ENCODE measurements at places on chromosomes 16 and 17.

GRCh38 chr17:13952009-13952750, 117.1 kb upstream of the COX10 start:
- no peak for DNase-seq

- no peak for DNase-seq
Measured at GRCh38 chr16:7167626-7168025, 165.0 kb upstream of the RBFOX1 start.

GRCh38 chr16:68447653-68448359, 502 bp downstream of the SMPD3 start:
- DNase-seq, result no peak

GRCh38 chr16:50972876-50973275, 178.2 kb downstream of the SALL1 start:
- DNase-seq, result no peak

DNA sequence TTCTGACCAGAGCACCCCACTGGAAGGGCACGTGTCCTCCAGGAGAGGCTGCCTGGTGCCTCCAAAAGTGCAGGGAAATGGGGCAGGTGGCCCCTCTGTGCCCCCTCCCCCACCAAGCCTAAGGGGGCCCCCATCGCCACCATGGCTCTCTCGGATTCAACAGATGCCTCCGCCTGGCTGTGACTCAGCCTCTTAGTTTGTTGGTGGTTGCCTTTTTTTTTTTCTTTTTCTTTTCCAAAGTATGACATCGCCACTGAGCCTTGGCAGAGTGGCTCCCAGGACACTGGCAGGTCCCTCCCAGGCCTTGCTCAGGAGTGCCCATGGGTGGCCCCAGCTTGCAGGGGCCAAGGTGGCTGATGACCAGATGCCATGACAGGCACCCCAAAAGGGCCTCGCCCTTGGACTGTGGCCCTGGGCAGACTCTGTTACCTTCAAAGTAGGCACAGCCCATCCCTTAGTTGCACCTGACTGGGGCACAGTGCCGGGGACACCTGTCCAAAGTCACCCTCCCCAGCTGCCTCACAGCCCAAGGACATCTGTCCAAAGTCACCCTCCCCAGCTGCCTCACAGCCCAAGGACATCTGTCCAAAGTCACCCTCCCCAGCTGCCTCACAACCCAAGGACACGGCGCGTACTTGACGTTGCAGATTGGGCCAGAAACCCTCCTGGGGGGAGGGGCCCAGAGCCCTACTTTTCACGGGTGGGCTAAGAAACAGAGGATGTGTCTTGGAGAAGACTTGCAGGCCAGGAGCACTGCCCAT, 29.6 kb downstream of the NPTX1 start:
- no peak for DNase-seq

DNA sequence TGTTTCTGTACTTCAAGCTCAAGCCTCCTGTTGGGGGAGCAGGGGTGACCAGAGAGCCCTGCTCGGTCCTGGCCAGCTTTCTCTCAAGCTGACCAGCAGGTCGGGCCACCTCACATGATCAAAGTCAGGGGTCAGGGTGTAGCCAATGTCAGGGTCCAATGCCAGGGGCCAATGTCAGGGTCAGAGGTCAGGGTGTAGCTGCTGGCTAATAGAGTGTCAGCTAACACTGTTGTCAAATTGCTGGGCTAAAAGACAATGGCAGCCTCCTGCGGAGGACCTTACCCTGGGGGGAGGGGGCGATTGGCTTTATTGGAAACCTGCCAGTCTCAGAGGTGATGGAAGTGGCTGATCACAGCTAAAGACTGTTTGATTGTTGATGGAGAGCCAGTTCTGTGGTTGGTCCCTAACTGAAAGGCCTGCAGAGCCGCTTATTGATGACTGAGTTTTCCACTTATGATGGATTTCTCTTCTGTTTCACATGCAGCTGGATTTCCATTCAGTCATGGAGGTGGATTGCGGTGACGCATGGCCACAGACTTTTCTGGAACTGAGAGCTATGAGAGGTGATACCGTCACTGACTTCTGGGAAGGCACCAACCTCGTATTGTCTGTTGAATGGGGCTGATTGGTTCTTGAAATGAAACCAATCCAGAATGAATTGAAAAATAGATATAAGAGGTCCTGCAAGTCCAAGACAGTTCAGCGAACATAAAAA, 97.4 kb upstream of the ZFHX3 start:
- DNase-seq, result no peak

DNA sequence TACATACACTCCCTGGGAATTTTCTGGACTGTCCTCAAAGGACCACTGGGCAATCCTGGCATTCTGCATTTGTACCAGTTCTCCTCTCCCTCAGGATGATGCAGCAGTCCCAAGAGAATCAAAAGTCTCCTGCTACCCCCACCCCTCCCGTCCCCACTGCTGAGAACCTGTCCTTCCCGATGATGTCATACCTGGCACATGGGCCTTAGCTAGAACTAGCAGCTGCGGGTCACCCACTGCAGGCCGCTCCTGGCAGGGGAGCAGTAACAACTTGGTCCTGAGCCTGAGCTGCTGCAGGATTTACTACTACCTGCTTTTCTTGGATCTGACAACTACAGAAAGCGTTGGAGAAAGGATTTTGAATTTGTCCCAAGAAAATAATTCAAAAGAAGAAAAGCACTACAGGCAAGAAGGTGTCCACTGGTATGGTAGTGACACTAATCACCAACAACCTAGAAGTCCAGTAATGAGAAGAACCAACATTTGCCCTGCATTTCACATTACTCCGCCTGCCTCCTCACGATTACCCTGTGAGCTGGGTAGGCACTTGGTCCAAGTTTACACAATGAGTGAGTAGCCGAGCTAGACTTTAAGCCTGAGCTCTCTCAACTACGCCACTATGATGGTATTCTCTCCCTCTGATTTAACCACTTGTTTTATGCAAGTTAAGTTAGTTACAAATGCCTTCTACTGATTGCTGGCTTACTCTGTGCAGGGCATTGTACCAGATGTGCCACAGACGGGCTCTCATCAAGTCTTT, 55.3 kb upstream of the ETV4 start:
- DNase-seq, result no peak

DNA sequence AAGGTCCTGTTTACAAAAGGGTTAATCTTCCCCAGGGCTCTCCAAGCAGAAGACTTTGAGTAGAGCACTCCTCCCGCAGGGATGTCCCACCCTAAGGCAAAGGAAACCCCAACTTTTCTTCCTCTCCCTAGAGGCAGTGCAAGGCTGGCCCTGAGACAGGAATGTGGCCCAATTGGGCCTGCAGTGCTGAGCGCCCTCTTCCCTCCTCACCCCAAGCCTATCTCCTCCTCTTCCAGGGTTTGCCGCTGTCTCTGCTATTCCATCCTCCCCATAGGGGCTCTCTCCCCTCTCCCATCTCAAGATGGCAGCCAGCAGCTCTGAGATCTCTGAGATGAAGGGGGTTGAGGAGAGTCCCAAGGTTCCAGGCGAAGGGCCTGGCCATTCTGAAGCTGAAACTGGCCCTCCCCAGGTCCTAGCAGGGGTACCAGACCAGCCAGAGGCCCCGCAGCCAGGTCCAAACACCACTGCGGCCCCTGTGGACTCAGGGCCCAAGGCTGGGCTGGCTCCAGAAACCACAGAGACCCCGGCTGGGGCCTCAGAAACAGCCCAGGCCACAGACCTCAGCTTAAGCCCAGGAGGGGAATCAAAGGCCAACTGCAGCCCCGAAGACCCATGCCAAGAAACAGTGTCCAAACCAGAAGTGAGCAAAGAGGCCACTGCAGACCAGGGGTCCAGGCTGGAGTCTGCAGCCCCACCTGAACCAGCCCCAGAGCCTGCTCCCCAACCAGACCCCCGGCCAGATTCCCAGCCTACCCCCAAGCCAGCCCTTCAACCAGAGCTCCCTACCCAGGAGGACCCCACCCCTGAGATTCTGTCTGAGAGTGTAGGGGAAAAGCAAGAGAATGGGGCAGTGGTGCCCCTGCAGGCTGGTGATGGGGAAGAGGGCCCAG, 1.0 kb downstream of the PRRT2 start:
- no peak for DNase-seq

- peak; percentile 68 for DNase-seq
Measured at GRCh38 chr17:76265624-76266243, 586 bp downstream of the UBALD2 start.

GRCh38 chr16:11627822-11628457, 40.3 kb upstream of the SNN start:
- no peak for DNase-seq

- no peak for DNase-seq
Measured at GRCh38 chr17:65514541-65514940, 46.9 kb downstream of the AXIN2 start.

- peak; percentile 89 for DNase-seq
Measured at GRCh38 chr17:65556014-65556909, 5.2 kb downstream of the AXIN2 start.

DNA sequence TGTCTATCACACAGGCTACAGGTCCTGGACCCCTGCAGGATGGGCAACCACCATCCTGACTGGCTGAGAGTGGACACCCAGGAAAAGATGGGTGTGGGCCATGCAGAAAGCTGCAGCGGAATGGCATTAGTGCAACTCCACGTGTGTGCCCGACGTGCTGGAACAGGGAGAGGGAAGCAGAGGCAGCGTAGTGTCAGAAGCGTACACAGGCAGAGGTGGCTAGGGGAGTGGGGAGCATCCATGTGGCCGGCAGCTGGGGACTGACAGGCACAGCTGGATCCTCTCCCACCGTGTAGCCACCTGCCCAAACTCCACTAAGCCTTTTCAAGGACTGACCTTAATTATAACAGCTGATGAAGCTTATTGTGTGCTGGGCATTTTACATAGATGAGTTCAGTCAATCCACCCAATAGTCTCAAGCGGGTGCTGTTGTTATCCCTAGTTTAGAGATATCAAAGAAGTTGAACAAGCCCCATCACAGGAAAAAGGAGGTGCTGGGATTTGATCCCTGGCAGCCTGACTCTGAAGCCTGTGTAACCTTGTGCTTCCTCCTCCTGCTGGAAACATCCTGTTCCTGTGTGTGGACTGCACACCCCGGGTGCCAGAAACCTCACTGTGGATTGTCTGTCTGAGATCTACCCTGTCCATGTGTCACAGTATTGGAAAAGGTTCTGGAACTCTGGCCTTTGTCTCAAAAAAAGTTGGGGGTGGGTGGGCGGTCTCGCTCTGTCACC, 114.0 kb downstream of the PRKCA start:
- DNase-seq, result no peak

DNA sequence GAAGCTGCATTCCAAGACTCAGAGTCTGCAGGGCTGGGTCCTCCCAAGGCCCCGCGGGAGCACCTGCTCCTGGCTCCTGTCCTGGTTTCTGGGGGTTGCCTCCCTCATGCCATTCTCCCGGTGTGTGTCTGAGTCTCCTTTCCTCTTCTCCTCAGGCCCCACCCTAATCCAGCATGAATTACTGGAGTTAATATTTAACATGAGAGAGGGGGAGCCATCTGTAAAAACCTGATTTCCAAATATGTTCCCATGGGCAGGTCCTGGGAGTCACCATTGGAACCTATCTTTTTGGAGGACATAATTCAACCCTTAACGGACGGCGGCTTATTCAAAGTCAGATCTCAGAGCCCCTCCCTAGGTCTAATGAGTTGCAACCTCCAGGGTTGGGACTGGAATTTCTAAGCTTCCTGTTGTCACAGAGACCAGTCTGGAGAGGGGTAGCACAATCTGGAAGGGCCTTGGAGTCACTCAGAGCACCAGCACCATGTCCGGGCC, 5.4 kb downstream of the C17orf99 start:
- DNase-seq, result no peak

DNA sequence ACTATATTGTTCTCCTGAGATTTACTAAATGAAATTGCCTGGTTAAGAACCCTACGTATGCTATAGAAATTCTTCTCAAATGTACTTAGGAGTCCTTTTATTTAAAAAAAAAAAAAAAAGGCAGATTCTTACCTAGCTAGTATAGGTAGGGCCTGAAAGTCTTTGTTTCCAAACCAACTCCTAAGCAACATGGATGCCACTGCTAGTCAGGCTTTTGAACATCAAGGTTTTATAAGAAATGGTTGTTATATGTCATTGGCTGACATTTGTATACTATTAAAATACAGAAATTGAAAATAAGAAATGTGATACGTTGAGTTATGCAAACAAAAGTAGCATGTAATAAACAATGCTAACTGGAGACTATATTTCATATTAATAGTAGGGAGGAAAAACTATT, 1.2 kb downstream of the EVI2A start:
- no peak for DNase-seq

DNA sequence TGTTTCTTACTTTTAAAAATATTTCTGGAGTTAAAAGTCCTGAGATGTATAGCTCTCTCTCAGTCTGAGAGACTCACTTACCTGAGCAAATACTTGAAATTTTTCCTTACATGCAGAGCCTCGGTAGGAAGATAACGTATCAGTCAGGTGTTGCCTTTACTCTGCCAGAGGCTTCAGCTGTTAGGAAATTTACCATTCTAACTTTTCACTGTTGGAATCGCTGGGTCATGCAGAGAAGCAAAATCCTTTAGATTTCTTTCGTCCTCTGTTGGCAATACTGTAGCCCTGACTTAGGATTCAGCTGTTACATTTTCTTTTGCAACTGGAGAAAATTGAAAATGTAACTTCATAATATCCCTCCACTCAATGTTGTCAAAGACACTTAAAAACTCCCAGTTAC, 20.0 kb upstream of the KCNJ16 start:
- no peak for DNase-seq

GRCh38 chr16:4309102-4309832, 6.6 kb upstream of the GLIS2 start:
- DNase-seq, result no peak

GRCh38 chr16:11543661-11544393, 42.9 kb downstream of the LITAF start:
- DNase-seq, result no peak

- no peak for DNase-seq
Measured at GRCh38 chr16:74511961-74512360, 90.7 kb upstream of the CLEC18B start.

GRCh38 chr17:61402073-61402541, 2.5 kb downstream of the TBX2 start:
- DNase-seq, result no peak

DNA sequence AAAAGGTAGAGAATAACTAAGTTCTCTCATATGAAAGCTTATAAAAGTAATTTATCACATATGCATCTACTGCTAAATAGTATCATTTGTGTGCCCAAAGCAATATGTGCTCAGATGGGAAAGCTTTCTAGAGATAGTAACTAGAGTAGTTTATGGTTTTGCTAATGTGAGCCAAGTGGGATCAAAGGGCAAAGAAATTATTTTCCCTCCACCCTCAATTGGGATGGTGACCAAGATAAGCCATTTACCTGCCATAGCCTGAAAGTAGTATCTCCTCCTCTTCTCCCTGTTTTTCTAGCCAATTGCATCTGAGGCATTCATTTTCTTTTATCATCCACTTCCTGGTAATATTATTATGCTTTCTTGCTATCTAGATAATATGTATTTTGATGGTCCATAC, 41.9 kb upstream of the KCNJ16 start:
- no peak for DNase-seq

DNA sequence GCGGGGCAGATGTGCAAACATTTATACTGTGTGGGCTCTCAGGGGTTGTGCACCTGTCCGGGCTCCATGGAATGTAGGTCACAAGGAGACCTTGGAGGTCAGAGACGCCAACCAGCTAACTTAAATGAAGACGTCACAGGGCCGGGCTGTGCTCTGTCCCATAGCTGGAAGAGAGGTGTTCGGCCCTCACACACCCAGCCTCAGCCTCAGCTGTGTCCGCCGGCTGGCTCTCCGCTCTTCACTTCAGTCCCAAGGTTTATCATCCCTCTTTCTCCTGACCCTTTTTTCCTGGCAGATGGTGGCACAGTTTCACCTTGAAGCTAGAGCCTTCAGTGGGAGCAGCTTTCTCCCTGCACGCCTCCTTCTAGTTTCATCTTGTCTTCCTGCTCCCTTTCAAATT, 6.0 kb upstream of the RBFOX3 start:
- no peak for DNase-seq
